ENCODE measurements at places on chromosomes 2 and 18.

DNA sequence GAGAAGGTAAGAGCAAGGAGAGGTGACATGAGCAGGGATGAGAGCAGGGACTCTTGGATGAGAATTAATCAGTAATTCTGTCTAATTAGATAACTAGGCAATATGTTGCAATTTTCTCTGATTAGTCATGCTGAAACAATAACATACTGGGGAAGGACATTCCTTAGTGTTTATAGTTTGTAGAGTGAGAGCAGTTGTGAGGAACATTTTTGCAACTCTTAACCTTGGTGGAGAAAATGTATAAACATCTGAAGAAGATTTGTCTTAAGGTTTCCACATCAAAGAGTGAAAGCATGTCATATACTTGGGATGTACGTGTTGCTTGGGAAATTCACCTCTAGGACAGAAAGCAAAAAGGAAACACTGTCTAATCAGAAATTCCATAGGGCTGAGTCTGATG, 955.4 kb upstream of the FANCL start:
- DNase-seq = no peak

DNA sequence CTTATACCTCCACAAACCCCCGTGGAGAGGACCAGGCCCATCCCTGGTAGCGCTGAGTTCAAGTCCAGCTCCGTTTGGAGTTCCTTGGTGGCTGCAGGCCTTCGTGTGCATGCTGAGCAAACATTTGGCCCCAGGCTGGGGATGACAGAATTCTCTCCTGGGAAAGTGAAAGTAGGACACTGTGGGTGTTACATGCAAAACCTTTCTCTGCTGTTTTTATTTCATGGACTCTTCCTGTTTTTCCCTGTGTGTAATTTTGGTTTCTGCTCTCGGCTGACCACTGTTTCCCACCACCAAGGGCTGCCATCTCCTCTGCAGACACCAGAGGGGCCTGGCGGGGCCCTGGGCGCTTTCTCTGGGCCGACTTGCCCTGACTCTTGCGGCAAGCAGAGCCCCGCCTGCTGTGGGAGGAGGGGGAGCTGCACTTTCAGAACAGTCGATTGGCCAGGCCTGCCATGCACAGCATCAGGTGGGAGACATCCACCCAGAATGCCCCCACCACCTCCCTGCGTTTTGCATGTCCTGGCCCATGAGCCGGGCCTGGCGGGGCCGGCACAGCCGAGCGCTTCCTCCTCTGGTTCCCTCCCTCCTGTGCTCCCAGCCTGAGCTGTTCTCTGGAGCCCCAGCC, 102.4 kb downstream of the CABLES1 start:
- peak; percentile 53 for DNase-seq

- DNase-seq = no peak
These were observed 655.0 kb upstream of the CDH2 start for GRCh38 chr18:28831908-28832307.

DNA sequence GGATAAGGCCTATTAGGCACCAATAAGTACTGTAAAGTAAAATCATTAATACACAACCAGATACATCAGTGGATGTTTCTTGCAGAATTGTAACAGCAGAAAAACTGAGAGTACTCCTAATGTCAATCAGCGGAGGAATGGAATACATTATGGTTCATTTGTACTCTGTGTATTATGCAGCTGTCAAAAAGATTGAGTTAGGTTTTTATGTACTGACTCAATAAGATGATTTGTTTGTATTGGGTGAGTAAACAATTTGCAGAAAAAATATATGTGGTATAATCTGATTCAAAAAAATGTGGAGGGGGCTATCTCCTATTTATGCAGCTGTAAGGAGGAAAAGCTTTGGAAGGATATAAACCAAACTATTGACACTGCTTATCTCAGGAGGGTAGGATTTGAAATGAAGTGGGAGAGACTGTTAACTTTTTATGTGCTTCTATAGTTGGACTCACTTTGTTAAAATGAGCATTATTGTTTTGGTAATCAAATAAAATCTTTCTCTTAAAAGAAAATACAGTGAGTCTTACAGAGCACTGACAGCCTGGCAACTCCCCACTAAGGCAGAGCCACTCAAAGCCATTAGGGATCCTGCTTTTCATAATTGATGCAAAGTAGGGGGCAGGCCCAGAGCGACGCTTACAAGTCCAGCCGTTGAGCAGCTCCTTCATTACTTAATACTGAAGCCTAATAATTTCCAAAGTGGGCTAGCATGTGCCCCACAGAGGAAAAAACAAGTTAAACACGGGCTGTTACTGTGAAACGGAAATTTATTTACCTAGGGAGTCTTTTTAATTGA, 168.8 kb downstream of the PHLPP1 start:
- DNase-seq = no peak

DNA sequence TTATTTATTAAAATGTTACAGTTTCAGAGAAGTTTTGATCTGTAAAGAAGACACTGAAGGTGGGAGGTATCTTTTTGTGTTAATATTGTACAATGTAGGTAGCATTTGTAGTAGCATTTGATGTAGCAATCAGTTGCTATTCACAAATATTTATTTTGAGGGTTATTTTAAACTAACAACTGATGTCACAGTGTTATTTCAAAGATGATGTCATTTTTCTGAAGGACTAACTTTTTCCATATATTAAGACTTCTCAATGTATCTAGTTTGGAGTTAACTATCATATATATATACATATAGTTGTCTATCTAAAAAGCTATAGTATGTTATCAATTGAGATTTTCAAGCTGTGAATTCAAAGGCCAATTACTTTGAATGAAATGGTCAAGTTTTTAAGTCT, 1003.3 kb downstream of the DSC3 start:
- DNase-seq = no peak

DNA sequence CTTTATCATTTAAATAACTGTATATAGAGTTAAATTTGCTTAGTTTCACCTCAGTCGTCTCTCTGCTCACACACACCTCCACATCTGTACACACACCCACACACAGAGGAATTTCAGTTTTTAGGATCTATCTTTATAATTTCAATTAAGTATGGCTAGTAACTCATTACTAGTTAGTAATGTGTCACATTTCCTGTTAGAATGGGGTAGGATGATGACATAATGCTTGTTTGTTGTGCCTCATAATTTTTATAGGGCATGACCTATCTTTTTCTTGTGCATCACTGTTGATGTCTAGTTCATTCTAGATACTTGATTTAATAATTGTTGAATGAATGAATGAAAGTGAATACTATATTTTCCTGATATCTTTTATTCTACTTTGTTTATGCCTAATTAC, 108.6 kb downstream of the AGPS start:
- no peak for DNase-seq

- no peak for DNase-seq
These were observed 81.1 kb upstream of the CD302 start for GRCh38 chr2:159879051-159879604.

GRCh38 chr2:85188852-85189251, 55.7 kb downstream of the TCF7L1 start:
- DNase-seq = no peak

GRCh38 chr18:2002151-2002550, 569.2 kb downstream of the METTL4 start:
- no peak for DNase-seq

- no peak for DNase-seq
These were observed 229.1 kb upstream of the MAP2 start for GRCh38 chr2:209194717-209195116.

- DNase-seq = no peak
These were observed 58.9 kb upstream of the STON1 start for GRCh38 chr2:48471048-48471474.

- no peak for DNase-seq
These were observed 11.1 kb upstream of the KLHL30 start for GRCh38 chr2:238127165-238128060.

DNA sequence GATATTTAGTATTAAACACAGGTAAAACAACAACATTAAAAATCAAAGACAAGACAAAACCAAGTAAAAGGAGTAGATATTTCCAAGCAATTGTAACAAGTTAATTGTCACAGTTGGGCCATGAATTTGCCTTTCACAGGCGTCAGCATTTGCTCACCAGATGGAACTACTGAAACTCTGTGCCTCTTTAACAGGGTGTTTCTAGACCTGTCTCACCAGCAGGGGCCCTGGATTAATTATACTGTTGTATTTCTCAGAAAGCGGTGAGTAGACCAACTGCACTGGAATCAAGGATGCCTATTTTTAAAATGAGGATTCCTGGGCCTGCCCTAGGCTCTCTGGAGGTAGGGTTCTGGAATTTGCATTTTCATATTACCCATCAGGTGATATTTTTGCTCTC, 92.6 kb downstream of the UPP2 start:
- no peak for DNase-seq

GRCh38 chr2:203625701-203626100, 80.7 kb upstream of the CD28 start:
- DNase-seq = no peak

DNA sequence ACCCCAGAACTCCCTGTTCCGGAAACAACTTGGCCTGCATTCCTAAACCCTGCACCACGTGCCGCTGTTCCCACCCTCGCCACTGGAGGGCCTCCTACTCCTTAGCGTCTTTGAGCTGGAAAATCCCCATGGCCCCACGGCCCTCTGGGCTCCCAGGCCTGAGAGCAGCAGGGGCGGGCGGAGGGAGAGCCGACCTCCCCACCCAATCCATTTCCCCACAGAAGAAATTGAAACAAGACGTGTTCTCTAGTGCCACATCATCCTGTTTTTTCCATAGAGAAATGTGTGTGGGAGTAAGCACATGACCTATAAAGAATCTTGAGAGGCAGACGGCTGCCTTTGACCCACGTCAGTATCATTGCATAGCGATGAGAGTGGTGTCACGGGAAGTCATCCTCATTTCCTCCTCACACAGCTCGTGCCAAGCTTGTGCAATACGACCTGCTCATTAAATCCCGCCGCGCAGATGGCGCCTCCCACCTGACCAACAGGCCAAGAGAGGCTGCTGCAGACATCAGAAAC, 79.2 kb downstream of the LAMA1 start:
- DNase-seq = no peak

DNA sequence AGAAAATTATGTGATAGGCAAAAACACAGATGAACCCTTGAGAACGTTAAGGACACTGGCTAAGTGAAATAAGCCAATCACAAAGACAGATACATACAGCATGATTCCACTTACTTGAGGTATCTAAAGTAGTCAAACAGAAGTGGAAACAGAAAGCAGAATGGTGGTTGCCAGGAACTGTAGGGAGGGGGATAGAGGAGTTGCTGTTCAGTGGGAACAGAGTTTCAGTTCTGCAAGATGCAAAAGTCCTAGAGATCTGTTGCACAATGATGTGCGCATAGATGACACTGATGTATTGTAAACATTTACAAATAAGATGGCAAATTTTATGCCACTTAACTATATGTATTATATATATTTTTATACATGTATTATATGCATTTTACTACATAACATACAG, 59.7 kb downstream of the POLE4 start:
- no peak for DNase-seq

DNA sequence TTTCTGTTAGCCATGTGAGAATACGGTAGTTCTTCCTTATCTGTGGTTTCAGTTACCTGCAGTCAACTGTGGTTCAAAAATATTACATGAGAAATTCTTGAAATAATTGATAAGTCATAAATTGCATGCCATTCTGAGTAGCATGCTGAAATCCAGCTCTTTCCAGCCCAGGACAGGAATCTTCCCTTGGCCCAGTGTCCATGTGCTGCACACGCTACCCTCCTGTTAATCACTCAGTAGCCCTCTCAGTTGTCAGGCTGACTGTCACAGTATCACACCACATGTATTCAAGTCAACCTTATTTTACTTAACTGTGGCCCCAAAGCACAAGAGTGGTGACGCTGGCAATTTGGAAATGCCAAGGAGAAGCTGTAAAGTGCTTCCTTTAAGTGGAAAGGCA, 141.1 kb downstream of the TANC1 start:
- no peak for DNase-seq

GRCh38 chr18:46379323-46379950, 275.3 kb downstream of the HAUS1 start:
- DNase-seq = no peak

DNA sequence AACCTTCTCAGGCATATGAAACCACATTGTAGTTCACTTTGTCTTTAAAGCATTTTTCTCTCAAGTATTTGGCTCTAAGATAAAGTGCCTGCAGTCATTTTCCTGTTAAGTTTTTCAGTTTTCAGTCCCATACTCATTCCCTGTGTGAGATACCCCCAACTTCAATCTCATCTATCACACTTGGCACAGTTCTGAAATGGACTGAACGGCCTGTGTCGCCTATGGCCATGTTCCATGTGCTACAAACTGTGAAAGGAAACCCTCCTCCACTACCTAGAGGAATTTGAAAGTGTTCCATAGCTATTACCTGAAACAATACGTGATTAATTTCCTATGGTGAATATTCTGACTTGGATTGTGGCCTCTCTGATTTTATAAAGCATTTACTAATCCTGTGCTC, 319.1 kb downstream of the CTNNA2 start:
- DNase-seq = no peak

- no peak for DNase-seq
These were observed 111.8 kb downstream of the EHBP1 start for GRCh38 chr2:62817348-62817747.

DNA sequence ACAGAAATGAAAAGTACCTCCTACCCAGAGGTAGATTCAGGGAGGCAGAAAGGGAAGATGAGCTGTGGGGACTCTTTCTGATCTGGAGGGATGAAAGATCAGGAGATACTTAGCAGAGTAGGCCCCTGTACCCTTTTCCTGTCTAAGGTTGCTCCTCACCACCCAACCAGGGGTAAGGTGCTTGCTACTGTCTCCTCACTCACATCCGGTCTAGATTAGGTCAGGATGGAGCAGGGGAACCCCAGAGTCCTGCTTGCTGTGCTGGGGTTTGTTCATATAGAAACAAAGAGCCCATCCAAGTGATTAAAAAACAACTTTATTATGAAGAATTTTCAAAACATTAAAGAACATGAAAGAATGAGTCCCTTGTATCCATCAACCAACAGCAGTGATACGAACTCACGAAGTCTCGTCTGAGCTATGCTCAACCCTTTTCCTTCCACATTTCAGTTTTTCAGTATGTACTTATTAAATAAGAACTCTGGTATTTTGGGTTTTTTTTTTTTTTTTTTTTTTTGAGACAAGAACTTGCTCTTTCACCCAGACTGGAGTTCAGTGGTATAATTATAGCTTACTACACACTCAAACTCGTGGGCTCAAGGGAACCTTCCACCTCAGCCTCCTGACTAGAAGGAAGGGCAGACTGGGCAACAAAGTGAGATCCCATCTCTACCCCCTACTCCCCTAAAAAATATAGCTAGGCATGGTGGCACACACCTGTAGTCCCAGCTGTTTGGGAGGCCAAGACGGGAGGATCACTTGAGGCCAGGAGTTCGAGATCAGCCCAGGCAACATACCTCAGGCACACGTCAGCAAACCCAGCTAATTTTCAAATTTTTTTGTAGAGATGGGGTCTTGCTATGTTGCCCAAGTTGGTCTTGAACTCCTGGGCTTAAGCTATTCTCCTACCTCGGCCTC, 28.5 kb upstream of the MCFD2 start:
- DNase-seq = no peak

Measured in hypothalamus (tissue), 51 donors.